NCI-H2081 (cell line): ENCODE measurements at places on chromosomes 7 and 10.

GRCh38 chr10:62381385-62382102 lies 7.4 kb downstream of the ZNF365 start:
- DNase-seq = no peak

DNA sequence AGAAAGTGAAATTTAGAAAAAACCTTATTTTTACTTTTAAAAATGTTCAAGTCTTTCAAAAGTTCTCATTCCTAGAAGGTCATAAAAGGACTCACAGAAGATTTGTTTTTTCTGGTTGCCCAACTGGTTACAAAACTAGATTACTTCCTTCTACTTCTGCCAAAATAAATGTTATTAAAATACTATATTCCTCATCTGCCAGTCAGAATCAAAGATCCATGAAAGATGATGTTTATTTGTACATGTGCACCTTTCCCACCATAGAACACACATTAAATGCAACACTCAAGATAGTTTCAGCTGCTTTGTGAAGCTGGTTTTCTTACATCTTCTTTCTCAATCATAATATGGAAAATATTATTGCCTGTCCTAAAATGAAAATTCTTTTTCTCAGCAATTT lies 465.4 kb downstream of the ETV1 start:
- no peak for DNase-seq

GRCh38 chr7:5469375-5470166 lies 45.9 kb upstream of the TNRC18 start:
- no peak for DNase-seq

DNA sequence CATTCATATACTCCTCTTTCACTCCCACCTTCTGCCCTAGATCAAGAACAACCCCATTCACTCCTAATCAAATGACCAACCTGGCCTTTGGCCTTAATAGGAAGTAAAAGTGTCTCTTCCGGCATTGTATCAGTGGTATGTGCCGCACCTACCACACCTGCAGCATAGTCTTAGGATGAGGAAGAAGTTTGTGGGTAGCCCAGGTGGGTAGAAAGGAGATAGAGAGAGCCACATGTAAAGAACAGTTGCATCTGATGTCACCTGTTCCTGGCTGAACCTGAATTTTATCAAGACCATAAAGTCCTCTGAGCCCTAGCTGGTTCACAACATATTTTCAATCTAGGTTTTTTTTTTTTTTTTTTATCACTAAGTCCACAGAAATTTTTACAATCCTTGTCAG lies 55.5 kb upstream of the PTPN12 start:
- no peak for DNase-seq

DNA sequence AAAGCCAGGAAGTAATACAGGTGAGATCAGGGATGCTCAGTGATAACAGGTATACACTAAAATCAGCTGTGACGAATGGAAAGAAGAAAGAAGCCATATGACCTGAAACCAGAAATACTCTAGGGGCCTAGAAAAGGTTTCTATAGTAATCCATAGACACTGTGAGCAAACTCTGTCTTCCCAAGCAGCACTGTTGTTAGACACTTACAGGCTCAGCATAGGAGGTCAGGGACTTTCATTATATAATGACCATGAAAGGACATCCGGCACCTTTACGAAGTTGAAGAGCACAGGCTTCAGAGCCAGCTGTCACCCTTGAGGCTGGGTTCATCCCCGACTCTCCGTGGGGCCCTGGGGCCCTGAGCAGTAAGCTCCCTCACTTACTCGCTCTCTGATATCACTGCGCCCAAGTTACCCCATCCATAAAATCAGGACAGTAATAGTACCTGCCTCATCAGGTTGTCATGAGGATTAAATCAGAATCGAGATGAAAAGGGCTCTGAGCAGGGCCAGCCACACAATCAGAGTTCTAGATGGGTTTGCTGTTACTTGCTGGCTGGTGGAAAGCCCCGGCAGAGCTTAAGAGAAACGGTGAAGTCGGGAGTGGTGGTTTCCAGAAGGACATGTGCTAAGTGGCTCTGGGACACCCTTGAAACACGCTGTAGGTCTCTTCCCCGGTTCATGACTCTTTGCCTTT lies 79.5 kb downstream of the ITIH5 start:
- DNase-seq = no peak

DNA sequence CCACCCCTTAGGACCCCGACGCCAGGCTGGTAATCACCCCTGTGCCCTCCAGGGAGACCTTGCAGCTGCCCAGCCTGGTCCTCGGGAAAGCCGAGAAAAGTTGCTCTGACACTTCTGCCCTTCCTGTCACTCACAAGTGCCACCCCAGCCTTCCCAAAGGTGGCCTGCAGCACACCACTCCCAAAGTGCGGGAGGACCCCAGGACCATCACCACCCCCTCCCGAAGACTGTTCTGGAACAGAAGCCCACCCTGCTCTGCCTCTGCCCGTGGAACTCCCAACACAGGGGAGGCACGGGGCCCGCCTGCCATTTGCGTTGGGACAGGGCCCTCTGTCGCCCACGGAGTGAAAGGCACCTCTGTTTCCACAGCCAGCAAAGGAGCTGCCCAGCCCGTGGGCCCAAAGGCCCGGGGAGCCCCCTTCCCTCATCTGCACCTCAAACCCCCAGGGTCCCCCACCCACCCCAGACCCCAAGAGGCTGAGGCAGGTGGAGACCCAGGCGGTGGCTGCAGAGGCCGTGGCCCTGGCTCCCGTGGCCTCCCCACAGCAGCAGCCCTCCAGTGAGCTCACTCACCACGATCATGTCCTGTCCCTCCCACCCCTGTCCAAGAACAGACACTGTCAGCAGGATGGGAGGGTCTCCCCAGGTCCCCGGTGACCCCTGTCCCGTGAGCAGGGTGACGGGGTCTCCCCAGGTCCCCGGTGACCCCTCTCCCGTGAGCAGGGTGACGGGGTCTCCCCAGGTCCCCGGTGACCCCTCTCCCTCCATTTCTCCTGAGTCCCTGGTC lies 47.8 kb upstream of the PPP2R2D start:
- no peak for DNase-seq

DNA sequence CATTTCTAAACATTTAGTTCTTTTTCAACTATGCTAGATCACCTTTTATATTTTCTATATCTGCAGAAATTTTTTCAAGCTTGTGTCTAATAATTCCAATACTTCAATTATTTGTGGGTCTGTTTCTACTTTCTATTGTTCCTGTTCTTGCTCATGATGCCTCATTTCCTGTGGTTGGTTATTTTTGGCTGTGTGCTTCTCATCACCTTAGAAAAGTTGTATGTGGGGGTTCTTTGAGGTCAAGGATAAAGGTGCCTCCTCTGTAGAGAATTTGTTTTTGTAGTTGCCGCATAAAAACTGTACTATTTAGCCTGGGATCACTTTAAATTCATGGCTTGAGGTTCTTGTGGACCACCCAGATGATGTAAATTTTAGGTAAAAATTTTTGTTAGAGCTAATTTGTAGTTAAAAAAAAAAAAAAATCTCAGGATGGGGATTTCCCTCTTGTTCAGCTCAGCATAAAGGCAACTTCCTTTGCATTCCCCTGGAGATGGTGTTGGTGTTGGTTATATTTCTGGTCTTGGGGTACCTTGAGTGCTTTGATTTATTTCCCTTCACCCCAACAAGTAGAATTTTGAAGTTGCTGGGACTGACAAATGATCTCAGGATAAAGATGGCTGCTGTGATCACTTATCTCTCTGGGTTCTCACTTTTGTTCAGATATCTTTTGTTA lies 27.0 kb upstream of the JAZF1 start:
- DNase-seq = no peak

GRCh38 chr7:150801946-150802771 lies 1.6 kb downstream of the TMEM176A start:
- DNase-seq = peak; percentile 63

DNA sequence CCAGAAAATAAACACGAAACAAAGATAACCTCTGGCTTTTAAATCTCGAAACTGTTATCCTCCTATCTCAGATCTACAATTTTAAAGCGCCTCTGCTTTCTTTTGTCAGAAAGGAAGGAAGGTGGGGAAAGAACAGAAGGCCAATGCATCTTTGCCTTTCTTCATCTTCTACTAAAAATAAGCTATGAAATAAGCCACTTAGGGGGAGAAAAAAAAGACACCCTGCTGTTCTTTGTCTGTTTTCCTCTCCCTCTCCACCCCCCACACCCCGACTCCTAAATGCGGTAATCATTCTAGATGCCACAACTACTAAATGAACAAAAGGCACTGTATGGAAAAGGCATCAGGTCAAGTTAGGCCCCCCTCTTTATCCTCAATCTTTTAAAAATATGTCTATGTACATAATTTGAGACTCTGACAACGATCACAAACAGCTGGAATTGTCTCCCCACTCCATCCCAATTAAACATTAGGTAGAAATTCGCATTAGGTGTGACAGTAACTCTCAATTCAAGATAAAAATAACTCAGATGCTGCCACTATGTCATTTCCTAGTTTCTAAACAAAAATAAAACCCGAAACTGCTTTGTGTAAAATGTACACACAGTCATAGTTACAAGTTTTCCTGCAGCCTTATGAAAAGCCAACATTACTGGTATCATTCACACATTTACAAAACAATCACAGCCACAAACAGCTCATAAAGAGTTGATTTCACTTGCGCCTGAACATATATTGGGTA lies 2.4 kb downstream of the UBE2H start:
- DNase-seq = no peak

- no peak for DNase-seq
Observed at GRCh38 chr7:90244565-90244908, 437 bp upstream of the CFAP69 start.

GRCh38 chr10:114283535-114284234 lies 44.6 kb downstream of the VWA2 start:
- no peak for DNase-seq

DNA sequence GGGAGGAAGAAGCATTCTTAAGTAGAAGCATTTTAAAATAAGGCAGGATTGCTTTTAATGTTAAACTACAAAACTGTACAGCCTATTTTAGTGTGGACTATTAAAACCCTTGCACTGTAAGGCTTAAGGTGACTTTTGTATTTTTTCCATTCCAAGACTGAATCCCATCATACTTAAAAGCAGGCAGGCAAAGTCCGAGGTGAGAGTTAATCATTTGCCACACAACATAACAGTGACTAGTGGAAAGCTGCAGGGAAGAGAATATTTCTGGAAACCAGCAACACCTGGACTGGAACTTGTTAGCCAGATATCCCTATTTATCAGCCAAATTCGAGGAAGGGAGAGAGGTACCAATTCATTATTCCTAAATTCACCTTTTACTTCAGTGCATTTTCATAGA lies 3.5 kb downstream of the PRR15 start:
- no peak for DNase-seq

GRCh38 chr7:93902777-93903423 lies 3.5 kb upstream of the GNGT1 start:
- DNase-seq = peak; percentile 32

- no peak for DNase-seq
Observed at GRCh38 chr10:29229258-29229705, 59.6 kb upstream of the LYZL1 start.
